ENCODE measurements at places on chromosomes 6 and 20. TPM values are rescaled to one million over a fixed set of nuclear protein-coding genes. Genes with fewer than 3 reads are reported as not detected.

GRCh38 chr6:11146117-11146826 lies 34.7 kb upstream of the ERVFRD-1 start:
- DNase-seq = no peak

DNA sequence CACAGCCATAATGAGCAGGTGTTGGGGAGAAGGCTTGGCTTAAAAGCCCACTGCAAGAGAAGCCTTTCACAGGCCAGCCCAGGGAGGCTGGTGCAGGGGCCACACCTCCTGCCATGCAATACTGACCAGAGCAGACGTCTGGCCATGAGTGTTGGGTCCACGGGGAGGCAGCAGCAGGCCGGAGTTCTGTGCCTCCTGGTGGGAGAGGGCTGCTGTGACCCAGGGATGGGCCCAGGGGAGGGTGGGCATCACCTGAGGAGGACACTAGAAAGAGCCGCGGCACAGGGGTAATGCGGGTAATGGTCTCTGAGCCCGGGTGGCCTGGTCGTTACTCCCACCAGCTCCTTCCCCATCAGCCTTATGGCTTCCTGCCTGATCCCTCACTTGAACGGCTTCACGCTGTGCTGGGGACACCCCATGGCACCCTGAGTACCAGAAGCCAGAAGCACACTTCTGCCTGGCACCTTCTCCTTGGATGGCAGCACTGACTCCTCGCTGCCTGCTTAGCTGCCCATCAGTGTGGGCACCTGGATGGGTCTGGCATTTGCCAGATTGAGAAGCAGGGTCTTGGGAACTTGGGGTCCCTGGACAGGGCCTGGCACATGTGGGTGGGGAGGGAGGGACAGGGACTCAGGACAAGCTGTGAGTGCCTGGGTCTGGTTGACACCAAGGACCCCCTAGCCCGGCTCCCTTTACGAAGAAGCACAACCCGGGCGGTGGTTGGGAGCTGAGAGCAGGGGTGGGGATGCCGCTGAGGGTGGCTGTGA lies 108.8 kb downstream of the ASXL1 start:
- DNase-seq = no peak

DNA sequence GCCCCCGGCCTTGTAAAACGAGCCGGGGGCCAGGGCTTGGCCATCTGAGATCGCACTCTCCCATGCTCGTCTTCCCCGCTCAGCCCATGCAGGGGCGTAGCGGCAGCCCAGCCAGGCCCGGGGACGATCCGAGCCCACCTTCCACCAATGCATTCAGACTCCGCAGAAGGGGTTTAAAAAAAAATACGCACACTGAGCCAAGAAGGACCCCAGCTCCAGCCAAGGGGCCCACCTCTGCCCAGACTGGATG lies 320 bp downstream of the GSTA4 start:
- DNase-seq = no peak

DNA sequence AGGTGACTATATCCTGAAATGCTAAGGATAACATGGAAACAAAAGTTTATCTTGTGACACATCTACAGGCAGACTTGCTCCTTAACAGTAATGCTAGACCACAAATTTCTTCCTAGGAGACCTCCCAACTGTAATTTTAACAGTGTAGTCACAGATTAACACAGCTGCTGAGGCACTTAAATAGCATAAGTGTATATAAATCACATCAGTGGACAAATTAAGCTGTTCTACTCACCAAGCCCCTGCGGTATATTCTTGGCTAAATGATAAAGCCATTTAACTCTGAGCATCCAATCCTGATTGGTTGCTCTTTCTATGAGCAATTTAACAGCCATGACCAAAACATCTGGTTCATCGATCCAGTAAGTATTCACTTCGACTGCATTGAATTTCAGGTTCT lies 73.3 kb upstream of the LYRM2 start:
- DNase-seq = no peak

DNA sequence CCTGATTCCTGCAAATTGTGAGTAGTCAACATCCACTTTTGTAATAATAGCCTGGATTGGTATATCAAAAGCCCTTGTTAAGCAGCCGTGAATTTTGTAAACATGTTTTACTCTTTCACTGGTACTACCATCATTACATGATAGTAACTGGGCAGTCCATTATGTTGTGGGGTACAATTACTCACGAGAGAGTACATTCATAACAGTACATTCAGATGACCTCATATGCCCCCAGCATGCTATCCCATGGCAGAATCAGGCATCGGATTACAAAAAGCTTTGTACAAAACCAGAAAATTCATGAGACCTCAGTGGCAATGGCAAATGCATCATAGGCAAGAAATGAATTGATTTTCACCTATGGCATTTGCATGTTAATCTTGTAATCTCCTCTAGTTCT lies 166.2 kb downstream of the EPM2A start:
- DNase-seq = no peak

GRCh38 chr6:167153521-167153959 lies 4.2 kb downstream of the GPR31 start:
- no peak for DNase-seq

DNA sequence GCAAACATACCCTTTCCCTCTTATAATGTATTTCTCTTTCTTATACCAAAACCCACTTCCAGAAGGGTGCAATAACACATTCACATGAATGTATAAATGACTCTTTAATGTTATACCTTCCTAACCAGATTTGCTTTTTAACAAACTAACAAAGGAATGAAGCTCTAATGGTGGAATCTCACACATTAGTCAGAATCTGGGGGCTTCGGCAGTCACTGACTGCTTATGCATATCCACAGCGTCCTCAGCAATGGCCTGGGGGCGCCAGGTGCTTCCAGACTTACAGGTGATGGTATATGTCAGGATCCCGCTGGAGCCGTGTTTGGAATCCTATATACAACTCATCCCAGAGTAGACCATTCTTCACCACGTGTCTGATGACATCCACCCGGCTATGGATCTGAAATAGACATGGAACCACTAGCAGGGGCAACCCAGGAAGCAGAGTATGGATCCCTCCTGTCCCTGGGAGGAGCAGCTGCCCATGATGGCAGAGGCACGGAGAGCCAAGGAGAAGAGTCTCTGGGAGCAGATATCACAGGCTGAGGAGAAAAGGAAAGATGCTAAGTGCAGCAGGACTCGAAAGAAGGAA lies 150.8 kb upstream of the RIPOR2 start:
- DNase-seq = no peak

DNA sequence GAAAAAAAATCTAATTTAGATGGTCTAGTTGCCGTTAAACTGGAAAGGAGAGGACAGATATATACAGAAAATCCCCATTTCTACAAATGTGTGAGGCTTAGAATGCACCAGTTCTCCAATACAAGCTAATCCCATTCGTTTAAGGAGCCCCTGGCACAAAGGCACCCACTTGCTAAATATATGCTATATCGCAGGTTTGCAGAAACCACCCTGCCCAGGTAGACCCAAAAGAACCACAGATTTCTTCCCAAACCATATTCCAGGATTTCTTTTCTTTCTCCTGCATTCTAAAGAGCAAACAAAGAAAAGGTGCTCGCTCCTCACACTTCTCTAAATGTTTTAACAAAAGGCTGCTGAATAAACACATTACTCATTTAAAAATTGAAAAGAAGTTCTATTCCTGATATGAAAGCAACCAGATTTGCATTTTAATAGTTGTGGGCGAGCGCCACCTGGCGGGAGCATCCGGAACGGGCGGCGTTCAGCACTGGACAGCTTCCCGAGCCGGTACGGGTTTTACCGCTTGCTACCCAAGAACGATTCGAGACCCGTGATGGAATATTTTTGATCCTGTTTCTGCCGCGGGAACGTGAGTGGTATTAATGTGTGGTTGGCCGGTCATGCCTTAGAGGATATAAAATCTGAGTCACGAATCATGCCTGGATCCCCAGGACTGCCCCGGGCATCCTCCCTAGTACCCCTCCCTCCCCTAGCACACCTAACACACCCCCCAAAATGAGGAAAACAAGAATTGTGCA lies 2.1 kb downstream of the PTPRT start:
- no peak for DNase-seq

GRCh38 chr6:30541515-30542403 lies 14.5 kb downstream of the GNL1 start:
- no peak for DNase-seq

GRCh38 chr20:47181056-47181862 lies 175.2 kb downstream of the ZMYND8 start:
- no peak for DNase-seq

DNA sequence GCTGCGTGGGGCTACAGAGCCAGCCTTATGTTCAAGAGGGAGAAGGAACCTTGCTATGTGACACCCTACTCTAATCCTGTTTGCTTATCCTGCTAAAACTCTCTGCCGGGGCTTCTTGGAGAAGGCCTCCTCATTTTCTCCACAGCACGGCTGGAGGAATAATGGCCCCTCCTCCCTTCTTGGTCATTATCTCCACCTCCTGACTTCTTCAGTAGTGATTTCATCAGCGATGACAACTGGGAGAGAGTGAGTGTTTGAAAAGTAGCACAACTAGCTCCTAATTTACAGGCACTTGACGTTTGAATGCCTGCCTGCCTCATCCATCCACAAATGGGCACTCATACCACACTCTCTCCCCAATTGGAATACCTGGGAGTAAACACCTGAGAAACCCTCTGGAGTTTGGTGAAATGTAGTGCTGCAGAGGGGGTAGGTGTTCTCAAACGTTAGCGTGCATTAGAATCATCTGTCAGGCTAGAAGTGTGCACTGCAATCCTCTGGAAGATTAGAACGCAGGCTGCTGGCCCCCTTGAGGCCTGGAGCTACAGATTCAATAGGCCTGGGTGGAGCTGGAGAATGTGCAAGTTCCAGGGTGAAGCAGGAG lies 148.5 kb downstream of the FOXC1 start:
- DNase-seq = no peak

GRCh38 chr6:13922750-13923149 lies 2.0 kb upstream of the RNF182 start:
- DNase-seq = no peak

GRCh38 chr6:107331409-107332386 lies 127.7 kb downstream of the PDSS2 start:
- no peak for DNase-seq

GRCh38 chr6:168216751-168217191 lies 102.8 kb downstream of the DACT2 start:
- DNase-seq = no peak

DNA sequence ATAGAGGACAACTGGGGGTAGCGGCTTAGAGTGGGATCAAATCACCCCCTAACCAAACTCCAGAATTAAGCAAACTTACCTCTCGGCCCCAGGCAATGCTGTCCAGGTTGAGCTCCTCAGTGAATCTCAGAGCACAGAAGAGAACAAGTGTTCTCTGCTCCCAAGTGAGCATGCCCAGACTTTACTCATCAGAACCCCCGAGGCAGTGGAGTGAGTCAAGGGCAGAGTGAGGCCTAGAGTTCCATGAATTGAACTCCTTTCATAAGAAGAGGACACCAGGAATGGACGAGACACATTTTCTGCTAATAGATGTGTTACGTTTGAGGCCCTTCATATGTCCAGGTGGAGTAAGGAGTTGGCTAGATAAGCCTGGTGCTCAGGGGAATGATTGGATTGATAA lies 134.0 kb upstream of the DTNBP1 start:
- no peak for DNase-seq

DNA sequence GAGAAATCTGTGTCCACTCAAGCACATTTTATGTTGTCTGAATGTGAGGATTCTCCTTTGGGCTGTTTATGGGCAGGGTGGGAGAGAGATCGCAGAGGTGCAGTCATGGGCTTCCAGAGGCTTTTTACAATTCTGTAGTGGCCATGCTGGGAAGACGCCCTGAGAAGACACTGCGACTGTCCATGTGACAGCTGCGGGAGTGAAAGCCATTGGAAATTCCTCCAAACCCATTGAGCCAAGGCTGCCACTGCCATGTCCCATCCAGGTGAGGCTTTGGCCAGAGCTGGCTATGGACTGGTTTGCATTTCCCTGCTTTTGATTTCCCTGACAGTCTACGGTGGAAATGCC lies 216.9 kb upstream of the ECI2 start:
- no peak for DNase-seq

GRCh38 chr6:150208611-150209352 lies 65.9 kb downstream of the PPP1R14C start:
- DNase-seq = no peak

GRCh38 chr6:139742671-139743070 lies 368.2 kb upstream of the CITED2 start:
- no peak for DNase-seq

GRCh38 chr20:57031867-57032355 lies 234.5 kb downstream of the BMP7 start:
- DNase-seq = no peak

DNA sequence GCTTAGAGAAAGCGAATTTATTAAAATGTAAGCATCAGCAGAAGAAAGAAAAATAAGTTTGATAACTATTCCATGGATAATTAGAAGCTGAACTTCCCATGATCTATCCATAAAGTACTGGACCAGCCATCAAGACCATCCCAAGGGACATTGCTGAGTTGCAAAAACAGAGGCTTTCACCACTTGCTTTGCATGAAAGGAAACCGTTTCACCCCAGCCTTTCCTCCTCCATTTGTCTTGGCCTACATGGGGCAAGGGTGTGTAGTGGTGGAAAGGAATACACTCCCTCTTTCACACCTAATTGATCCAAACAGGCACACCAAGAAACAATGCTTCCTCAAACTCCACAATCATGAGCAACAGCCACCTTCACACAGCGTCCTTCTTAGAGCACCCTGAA lies 10.4 kb downstream of the HIVEP2 start:
- no peak for DNase-seq

DNA sequence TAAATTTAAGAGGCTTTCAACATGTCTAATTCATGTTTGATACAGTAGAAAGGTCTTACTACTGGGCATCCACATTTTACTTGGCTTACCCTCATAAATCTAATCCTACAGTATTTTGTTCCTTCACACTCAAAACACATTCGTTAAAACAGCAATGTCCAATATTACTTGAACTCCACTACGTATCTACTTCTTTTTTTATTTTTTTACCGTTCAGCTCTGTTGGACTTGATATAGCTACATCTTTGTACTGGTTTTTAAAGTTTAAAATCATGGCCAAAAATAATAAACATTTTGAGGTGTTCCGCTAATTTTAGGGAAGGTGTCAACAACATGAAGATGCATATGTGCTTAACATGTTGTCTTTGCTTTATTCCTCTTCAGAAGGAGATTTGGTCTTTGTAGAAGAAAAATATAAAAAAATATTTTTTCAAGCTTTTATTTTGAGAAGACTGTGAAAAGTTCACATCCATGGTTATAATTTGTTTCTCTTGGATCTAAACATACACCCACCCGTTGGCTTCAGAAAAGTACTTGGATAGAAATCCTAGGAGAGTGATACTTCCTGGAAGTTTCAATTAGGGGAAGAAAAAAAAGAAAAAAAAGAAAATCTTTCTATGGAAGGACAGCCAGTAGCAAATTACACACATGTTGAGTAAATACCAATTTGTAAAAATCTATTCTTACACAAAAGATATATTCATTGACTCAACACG lies 71.5 kb downstream of the EPB41L2 start:
- no peak for DNase-seq

- DNase-seq = no peak
Measured at GRCh38 chr20:3248167-3248992, 9.4 kb upstream of the SLC4A11 start.

- no peak for DNase-seq
Measured at GRCh38 chr20:34701405-34702085, 2.6 kb upstream of the TP53INP2 start.

The SMAP1 gene
- polyA plus RNA-seq = 26.6 TPM

The SLC26A8 gene
- polyA plus RNA-seq = 0.09 TPM

The LRRN4 gene
- not detected for polyA plus RNA-seq

The EPB41L1 gene
- 32.1 TPM for polyA plus RNA-seq

The PRSS35 gene
- polyA plus RNA-seq = 1.3 TPM

The LAMA4 gene
- polyA plus RNA-seq = 101 TPM

The VNN1 gene
- 0.68 TPM for polyA plus RNA-seq

The TULP4 gene
- 5.3 TPM for polyA plus RNA-seq

The GMEB2 gene
- 12.1 TPM for polyA plus RNA-seq

The PCSK2 gene
- polyA plus RNA-seq = 8.0 TPM

The SDCBP2 gene
- 12.7 TPM for polyA plus RNA-seq

The COMMD7 gene
- polyA plus RNA-seq = 49.6 TPM

The FRS3 gene
- 7.4 TPM for polyA plus RNA-seq

Data from urinary bladder (tissue), 4 donors.